Type B pancreatic cell (in vitro differentiated cells): ENCODE measurements at places on chromosomes 2 and 18.

GRCh38 chr2:220552790-220553535 is 925.5 kb downstream of the SLC4A3 start:
- no peak for DNase-seq

DNA sequence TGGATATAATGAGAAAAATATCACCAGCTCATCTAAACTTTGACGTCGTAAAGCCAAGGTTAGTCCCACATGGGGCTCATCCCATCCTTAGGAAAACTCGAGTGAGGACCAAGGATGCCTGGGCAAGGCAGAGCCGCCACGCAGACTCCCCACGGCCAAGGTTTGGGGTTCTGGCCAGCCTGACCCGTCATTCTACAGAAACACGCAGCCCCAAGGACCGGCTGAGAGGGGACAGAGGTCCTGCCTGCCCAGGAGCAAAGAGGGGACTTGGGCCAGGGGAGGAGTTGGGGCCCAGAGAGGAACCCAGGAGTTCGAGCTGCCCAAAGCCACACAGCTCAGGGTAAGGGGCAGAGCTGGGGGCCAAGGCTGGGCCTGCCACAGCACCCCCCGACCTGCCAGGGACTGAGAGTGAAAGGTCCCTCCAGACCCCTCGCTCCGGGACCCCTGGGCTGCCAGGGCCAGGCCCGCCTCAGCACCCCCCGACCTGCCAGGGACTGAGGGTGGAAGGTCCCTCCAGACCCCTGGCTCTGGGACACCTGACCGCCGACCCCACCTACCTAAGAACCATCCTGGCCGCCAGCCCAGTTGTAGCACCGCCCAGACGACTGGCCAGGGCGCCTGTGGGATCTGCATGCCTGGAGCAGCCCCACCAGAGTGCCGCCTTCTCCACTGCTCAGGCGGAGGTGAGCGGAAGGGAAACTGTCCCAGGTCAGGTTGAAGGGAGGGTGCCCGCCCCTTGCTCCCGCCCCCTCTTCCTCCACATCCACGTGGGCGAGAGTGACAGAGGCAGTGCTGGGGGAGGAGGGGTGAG is at the start of gene PDCD1:
Gene PDCD1, minus strand, starts transcription at position 689 of the 811 bp plus-strand sequence. Its CDS starts 56 bp downstream, at position 633.
- no peak for DNase-seq

- DNase-seq = no peak
These were observed 83.7 kb upstream of the ZNF516 start for GRCh38 chr18:76578571-76579300.

DNA sequence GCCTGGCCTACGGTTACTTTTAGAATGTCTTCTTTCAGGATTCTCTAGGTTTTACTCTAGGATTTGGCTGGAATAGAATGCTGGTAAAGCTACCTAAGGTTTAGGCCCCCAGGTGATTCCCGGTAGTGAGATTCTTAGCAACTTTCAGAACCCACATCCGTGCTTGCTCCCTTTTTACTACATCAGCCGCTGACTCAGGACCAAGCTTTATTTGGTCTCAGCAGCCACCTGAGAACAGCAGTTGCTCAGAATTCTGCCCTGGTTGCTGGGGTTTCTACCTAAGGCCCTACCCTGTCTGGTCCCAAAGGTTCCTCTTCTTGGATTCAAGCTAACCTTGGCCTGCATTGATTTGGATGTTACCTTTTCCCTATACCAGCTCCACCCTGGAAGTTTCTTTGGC is 36.1 kb upstream of the NDUFV2 start:
- no peak for DNase-seq

GRCh38 chr18:24534737-24535136 is 74.3 kb downstream of the HRH4 start:
- DNase-seq = no peak

DNA sequence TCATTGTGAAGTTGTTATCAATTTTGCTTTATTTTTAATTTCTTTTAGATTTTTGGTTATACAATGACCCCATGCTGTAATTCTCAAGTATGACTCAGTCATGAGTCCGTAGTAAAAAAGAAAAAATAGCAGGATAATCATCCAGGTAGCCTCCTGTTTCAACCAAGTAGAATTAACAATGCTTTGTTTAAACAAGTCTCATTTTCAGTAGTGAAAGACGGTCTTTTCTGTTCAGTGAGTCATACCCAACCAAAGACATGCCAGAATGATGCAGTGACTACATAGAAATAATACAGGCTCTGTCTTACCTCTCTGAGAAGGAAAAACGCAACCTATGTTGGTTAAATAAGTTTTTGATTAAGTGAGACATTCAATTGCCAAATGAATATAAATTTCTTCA is 67.8 kb upstream of the DSC1 start:
- no peak for DNase-seq

DNA sequence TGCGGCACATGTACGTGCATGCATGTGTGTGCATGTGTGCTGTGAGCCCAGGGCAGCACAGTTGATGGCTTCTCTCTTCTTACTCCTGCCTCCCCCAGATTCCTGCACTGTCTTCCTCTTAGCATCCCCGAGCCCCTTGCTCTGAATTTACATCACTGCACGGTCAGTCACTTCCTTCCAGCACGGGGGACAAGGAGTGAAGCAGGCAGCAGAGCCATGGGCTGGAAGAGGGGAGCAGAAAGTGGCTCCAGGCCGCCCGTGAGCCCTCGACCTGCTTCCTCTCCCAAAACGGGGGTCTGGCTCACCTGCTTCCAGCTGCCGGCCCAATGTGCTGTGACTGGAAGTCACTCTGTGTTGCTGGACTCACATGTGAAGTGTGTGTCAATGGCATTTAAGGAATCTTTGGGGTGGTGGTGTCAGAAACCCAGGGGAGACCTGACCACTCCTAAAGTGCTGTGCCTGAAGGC is 106.1 kb downstream of the FAM210A start:
- DNase-seq = no peak

DNA sequence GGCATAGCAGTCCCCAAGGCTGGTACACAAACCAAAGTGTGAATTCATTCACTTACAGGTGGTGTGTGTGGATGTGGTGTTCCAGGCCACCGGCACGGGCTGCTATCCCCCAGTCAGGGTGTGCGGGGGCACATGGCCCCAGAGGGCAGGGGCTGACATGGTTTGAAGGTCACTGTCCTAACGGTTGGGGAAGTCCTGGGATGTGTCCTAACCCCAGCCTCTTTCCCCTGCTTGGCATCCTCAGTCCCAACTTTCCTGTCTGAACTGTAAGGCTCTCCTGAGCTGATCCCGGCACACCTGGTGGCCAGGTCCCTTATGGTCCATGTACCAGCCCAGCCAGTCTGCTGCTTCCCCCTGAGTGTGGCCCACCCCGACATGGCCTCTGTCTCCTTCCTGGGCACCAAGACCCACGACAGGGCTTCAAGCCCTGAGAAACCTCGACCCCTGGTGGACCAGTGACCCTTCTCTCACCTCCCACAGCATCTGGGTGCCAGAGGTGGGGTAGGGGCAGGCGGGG is 2.4 kb upstream of the TMEM185B start:
- DNase-seq = no peak

- DNase-seq = no peak
These were observed 56.3 kb downstream of the EPAS1 start for GRCh38 chr2:46353509-46353908.

DNA sequence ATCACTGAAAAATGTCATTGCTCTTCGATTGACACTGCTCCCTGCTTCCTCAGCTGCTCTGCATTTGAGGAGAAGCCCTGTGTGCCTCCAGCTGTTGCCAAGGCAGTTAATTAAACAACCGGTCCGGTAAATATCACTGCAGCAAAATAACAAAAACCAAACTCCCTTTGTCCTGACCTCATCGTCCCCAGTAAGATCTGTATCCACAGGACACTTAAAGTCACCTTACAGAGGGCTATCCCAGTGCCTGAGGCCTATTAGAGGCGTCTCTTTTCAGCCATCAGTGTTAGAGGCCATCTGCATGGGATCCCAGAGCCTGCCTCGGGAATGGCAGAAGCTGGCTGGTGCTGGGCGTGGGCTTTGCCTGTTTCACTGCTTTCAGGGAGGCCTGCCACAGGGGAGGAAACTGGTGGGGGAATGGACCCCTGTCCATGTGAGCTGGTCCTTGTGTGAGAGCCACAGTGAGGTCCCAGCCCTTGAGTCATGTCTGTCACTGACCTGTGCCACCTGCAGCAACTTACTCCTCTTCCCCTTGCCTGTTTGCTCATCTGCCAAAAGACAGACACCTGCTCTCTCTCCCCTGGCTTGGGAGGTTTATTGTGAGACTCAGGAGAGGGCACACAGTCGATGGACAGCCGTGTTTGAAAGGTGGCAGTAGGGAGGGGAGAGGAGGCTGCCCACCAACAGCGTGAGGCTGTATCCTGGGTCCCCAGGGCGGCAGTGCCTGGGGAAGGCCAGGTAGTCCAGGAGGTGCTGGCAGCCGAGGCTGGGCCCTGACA is 117.7 kb upstream of the MCFD2 start:
- DNase-seq = no peak

- DNase-seq = no peak
These were observed 37.7 kb downstream of the PLEKHB2 start for GRCh38 chr2:131142849-131143248.

- peak; percentile 34 for DNase-seq
These were observed 133.4 kb upstream of the GPC1 start for GRCh38 chr2:240302041-240302440.

DNA sequence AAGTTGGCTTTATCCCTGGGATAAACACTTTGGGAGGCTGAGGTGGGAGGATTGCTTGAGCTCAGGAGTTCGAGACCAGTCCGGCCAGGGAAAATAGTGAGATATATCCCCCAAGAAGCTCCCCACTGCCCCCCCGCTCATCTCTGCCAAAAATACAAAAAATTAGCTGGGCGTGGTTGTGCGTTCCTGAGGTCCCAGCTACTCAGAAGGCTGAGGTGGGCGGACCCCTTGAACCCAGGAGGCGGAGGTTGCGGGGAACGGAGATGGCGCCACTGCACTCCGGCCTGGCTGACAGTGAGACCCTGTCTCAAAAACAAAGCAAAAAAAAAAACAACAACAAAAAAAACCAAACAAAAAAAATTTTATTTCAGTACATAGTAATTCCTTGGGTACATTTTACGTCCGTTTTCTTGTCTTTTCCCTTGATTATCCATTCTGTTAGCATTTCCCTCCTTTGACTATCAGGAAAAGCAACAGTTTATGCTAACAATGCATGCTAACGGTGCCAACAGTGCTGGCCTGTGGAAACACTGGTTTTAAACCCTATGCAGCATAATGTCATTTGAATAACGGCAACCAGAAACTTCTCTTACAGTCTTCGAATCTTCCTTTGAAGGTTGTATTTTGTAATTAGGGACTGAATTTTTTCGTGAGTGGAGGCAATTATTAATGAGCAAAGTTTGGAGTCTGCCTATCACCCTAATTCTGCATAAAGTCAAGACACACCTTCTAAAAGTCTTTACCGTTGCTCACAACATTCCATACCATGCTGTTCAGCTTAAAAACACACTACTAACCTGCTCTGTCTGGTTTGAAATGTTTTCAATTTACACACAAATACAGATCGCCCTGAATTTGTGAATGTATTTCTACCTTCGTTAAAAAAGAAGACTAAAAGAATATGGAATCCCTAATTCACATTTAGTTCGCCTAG is 721 bp upstream of the MIB1 start:
- no peak for DNase-seq

DNA sequence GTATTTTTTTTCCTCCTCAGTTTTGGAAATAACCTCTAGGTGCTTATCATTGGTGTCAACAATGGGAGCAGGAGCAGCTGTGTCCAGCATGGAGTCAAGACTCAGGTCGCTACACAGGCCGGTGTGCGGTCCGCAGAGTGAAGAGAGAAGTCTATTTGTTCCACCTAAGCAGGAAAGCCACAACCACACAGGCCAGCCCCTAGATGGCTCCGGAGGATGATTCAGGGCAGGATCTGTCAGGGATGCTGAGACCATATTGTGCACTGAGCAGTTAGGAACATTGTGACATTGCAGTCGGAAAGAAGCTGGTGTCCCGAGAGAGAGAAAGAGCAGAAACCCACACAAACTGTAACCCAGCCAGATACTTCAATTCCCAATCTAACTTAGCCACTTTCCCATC is 136.9 kb downstream of the GAREM1 start:
- DNase-seq = no peak

DNA sequence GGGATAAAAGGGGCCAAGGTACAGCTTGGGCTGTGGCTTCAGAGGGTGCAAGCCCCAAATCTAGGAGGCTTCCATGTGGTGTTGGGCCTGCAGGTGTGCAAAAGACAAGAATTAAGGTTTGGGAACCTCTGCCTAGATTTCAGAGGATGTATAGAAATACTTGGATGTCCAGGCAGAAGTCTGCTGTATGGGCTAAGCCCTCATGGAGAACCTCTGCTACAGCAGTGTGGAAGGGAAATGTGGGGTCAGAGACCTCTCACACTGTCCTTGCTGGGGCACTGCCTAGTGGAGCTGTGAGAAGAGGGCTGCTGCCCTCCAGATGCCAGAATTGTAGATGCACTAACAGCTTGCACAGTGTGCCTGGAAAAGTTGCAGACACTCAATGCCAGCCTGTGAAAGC is 880.6 kb upstream of the ID2 start:
- DNase-seq = no peak

DNA sequence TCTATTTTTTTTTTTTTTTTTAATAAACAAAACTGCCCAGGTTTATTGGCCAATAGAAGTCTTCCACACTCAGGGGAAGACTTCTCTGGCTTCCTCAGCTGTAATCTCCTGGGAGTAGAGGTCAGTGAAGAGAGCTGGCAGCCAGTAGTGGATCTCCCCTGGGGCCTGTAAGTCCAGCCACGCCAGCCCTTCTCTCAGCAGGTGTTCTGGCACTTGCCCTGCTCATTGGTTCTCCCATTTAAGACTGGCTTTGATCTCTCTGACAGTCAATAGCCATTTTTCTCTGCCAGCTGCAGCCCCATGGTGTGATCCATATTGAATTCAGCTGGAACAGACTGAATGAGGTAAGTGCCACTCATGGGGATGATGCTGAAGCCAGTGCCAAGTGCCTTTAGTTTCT is 170.6 kb upstream of the SPHKAP start:
- DNase-seq = no peak

DNA sequence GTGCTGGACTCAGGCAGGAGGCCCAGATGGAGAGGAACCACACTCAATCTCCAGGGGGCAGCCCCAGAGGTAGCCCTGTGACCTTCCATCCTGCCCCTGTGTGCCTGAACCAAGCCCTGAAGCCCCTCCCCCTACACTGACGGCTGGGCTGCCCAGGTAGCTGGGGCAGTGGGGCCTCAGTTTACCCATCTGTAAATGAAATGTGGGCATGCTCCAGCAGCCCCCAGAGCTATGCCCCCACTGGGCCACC is 15.8 kb downstream of the CROCC2 start:
- DNase-seq = no peak

- DNase-seq = no peak
These were observed 349.4 kb upstream of the POU3F3 start for GRCh38 chr2:104504331-104505073.

- DNase-seq = no peak
These were observed 52.7 kb downstream of the LBH start for GRCh38 chr2:30283931-30284565.

DNA sequence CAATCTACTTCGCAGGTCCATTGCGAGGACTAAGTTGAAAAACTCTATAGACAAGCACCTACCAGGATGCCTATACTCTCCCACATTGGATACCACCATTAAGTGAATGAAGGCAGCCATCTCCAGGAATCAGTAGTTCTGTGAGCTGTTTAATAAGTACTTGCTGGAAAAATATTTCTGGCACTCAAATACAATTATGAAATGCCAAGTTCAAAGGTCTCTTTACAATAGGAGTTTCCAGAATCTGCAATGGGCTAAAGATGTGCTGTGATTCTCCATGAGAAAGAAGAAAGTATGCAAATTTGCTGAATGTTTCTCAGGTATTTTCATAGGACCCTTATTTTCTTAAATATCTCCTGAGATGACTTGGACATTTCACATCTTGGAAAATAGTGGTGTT is 103.0 kb downstream of the AP1S3 start:
- no peak for DNase-seq
